Mesothelial cell of epicardium (in vitro differentiated cells): ENCODE measurements at places on chromosomes 4 and X.

GRCh38 chrX:57447856-57448255, 144.0 kb upstream of the ZXDB start:
- no peak for DNase-seq

DNA sequence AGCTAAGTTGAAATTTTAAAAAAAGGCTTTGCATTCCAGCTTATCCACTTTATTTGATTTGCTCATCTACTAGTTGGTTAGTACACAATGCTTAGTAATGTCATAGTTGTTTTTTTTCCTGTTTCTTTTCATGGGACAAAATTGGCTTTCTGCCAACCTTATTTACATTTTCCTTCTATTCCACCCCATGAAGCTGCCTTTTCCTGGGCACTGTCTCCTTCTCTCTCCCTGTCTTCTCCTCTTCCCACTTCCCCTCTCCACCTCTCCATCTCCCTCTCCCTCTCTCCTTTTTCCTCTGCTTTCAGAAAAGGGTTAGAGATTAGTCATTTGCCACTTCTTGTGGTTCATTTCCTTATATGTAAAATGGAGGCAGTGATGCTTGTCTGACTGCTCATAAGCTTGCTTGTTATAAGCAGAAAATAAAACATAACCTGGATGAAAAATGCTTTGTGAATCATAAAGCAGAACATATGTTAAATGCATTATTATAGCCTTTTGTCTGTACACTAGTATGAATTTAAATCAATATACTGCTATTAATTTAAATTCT, 181.9 kb downstream of the CEP135 start:
- no peak for DNase-seq

GRCh38 chrX:55919367-55920221, 202.0 kb downstream of the RRAGB start:
- DNase-seq = no peak

DNA sequence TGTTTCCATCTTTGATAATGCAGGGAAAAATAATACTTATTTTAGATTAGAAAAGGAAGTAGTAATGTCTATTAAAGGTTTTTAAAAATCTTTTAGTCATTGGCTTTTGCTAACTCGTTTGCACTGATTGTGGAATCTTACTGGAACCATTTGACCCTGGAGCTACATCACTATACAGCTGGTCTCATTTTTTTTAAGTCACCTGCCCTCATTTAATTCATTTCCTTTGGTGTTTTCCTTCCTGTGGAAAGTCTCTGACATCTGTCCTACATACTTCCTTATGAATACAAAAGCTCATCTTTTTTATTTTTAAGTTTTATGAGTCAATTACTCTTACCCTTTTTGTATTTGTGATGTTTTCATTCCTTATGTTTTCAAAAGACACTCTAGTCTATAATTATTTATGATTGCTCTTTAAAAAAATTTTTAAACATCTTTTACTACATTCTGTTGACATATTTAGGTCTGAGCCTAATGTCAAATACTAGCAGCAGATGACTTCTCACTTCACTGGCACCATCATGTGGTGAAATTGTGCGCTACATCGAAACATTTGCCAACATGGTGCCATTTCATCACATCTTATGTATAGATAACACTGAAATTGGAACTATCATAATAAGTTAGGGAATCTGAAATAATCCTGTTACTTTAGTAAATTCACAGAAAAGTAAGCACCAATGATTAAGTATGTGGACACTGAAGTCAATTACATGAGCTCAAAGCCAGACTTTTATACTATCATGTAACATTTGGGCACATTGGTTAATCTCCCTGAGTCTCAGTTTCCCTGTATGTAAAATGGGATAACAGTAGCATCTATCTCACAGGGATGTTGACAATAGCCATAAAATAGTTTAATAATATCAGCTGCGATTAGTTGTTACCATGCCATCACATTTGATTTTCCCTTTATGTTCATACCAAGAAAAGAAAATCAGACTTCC, 9.4 kb upstream of the MMAA start:
- peak; percentile 74 for DNase-seq

DNA sequence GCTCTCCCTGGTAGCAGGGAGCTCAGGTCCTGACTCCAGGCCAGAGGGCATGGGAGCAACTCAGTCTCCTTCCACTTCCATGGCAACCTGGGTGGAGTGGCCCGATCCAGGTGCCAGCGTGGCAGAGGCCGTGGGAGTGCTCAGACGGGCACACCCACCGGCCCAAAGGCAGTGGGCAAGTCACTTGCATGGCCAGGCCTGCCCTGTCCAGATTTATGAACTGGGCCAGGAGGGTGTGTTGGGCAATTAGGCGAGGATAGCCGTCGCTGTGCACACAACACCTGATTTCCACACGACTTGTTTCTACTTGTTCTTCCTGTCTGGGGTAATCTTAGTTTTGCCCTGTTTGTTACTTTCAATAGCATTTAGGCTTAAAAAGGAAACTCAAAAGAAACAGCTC, 55.5 kb upstream of the NYX start:
- DNase-seq = no peak

GRCh38 chrX:93932471-93933220, 258.6 kb downstream of the FAM133A start:
- no peak for DNase-seq

DNA sequence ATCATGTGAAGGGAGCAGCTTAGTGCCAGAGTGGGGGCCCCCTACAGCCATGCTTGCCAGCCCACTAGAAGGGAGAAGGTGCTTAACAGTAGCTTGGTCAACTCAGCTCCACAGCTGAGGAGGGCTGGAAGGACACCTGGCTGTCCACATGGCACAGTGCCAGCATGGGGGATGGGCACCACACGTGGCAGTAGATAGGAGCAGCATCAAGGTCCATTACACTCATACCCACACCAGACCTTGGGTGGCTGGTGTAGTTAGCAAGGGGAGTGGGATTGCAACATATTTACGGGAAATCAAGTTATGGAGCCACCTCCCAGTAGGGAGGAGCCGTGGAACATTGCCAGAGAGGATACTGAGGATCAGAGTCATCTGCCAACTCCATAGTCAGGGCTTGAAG, 37.9 kb upstream of the SLC4A4 start:
- no peak for DNase-seq

- no peak for DNase-seq
Measured at GRCh38 chr4:113394730-113395530, 345.5 kb downstream of the ANK2 start.

GRCh38 chr4:23814587-23814986, 75.3 kb downstream of the PPARGC1A start:
- DNase-seq = no peak

GRCh38 chrX:56796641-56797395, 67.8 kb downstream of the NBDY start:
- peak; percentile 5 for DNase-seq

- no peak for DNase-seq
Measured at GRCh38 chrX:153184787-153185186, 5.7 kb downstream of the MAGEA1 start.

GRCh38 chr4:137623013-137623412, 90.7 kb upstream of the PCDH18 start:
- DNase-seq = no peak

- no peak for DNase-seq
Measured at GRCh38 chr4:151641167-151641566, 119.6 kb downstream of the GATB start.

GRCh38 chrX:35841872-35842271, 43.7 kb downstream of the MAGEB16 start:
- DNase-seq = no peak

- DNase-seq = peak; percentile 37
Measured at GRCh38 chr4:173167758-173168395, 734 bp upstream of the GALNT7 start.

- DNase-seq = no peak
Measured at GRCh38 chr4:176393306-176394013, 73.7 kb downstream of the SPCS3 start.

DNA sequence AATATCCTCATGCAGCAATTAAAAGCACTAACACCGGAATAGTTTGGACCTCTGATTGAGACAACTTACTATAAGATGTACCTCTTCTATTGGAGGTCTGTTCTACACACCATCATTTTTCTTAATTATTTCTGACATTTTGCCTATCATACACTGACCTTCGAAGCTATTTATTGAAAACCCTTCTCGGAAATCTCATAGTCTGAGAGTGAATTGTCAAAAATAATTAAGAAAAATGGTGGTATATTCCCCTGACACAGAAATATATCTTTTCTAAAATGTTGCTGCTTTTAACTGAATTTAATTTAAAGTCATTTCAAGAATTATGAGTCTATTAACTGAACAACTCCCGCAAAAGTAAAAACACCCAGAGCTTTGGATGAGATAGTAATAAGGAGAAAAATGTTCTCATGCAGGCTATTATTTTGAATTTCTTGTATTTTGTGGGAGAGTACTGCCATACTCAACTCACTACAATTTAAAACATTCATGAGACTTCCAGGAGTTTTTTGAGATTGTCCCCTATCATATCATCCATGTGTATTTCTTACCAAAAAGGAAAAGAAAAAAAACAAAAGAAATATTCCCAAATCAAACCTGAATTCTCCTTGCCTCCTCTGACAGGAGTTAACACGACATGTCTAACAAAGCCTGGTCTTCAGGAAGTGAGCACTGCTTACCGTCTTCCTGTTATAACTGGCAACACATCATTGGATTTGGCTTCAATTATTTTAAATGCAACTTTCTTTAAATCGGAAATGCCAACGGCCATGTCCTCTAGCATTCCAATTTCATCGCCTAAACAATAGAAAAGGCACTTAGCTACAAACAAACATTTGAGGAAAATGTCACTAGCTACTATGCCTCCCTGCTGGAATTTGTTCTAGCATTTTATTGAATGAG, 485.3 kb downstream of the IL15 start:
- no peak for DNase-seq

- DNase-seq = no peak
Measured at GRCh38 chr4:54517781-54518444, 139.8 kb upstream of the KIT start.

- DNase-seq = no peak
Measured at GRCh38 chr4:107650251-107650650, 69.8 kb downstream of the PAPSS1 start.

DNA sequence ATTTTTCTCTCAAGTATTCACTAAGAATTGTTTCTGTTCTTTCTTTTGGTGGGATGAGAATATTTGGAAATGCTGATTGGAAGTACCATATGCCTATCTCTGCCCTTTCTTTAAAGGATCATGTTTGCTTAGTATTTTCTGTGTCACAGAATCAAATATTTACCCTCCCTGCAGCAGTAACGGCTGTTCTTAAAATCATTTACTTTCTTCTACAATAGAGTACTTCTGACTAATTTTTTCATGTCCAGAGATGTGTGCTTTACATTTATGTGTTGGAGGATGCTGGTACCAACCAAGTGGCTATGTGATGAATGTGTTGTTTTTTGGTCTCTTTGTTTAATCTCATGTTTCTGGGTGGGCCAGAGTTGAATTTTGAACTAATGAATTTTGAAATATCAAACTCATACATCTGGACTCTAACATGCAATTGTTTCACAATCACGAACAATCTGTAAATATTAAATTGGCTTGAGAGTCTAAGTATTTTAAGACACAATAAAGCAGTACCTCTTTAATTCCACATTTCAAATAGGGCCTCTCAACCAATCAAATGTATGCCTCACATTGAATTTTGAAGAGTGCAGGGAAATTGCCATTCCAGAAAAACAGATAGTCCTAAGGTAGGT, 59.4 kb upstream of the ARSJ start:
- no peak for DNase-seq

DNA sequence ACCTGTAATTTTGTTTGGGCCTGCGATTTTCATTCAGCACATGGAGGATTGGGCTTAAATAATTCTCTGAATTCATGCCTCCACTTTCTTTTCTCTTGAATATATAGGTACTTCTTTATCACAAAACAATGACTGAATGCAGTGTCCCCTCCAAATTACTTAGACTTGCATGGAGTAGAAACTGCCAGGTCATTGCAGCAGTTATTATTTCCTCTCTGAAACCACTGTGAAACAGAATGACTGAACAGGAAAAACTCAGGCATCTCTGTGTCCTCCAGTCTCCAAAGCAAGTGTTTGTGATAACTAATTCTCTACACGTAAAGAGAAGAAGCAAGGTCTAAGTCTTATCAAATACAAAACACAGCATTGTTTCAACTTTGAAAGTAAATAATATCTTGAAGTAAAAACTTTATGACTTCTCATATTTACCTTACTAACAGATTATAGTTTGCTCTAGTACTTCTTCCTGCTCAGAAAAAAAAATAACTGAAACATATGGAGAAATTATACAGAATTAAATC, 144.5 kb upstream of the DIAPH2 start:
- no peak for DNase-seq

GRCh38 chrX:71320126-71320525, 18.6 kb downstream of the ITGB1BP2 start:
- no peak for DNase-seq

- DNase-seq = no peak
Measured at GRCh38 chr4:10593130-10593529, 91.4 kb downstream of the CLNK start.

DNA sequence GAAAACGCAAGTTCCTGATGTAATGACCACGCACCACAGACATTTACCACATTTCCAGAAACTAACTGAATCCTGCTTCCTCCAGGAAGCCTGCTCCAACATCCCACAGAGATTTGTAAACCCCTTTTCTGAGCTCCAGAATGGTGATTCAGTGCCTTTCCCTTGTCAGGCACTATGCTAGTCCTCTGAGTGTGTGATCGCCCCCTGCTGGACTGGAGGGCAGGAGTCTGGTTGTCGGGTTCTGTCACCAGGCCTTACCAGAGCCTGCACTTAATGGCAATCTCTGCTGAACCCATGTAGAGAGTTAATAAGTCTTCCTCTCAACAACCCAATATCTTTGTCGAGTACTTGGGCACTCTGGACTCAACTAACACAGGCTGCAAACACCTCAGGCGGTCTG, 14.5 kb upstream of the KDM5C start:
- no peak for DNase-seq

GRCh38 chrX:144681501-144681900, 565.8 kb upstream of the SPANXN1 start:
- no peak for DNase-seq

- no peak for DNase-seq
Measured at GRCh38 chr4:40976343-40976742, 226.6 kb downstream of the NSUN7 start.

DNA sequence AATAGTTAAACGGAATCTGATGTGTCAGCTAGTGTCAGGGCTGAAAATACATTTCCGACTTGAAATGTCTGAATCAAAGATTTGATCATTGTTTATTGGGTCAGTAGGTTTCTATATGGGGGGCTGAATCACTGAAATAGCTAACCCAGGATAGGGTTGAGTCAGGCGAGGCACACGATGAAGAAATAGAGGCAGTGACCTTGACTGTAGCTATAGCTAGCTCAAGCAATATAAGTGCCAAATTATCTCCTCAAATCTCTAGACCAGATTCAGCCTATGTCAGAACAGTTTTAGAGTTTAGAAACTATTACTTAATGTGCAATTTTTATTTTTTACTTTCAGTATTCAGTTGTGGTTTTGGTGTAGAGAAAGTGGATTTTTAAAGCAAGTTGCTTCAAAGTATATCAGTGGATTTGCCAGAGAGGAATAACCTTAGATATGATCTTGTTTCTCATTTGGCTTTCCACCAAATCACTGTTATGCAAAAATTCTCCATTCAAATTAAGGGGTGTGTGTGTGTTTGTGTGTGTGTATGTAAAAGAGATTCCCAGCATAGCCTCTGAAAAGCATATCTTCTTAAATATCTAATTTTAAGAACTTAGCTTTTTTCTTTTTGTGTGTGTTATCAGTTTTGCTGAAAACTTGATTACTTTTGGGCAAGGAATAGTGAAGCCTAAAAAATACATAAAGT, 100.3 kb upstream of the RPL34 start:
- no peak for DNase-seq
